SK-N-SH treated with all-trans-retinoic acid at 6 μM for 48 hours (cell line): ENCODE measurements at places on chromosomes 4 and X.

DNA sequence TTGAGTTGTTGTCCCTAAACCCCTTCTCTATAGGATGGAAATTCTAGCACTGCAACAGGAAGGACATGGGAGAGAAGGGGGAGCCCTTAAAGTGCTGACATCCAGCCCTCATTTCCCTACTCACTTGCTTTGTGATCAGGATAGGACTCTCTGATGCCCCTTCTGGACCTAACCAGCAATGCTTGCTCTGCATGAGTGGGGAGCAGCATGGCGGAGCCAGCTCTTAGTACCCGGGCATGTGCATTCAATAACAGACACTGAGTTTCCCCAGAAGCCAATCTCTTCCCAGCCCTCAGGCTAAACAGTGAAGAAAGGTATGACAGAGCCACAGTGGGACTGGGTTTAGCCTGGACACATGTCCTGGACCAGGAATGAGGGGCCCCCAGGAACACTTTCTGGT lies 14.0 kb downstream of the SOD3 start:
- peak; percentile 82 for ATAC-seq

DNA sequence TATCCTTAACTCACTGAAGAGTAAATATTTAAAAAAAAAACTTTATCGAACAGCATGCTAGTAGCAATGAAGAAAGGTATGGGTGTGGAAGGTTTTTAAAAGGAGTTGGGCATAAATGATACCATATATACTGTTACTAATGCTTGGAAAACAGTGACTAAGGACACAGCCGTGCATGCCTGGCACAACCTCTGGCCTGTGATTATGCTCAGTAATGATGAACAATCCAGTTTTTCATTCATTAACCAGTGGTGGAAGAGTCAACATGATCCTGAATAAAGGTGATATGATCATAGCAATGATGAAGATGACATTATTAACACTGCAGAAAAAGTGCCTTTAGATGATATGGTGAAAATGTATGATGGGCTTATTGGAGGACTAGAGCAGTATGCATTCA lies 43.9 kb upstream of the GPR50 start:
- ATAC-seq: no peak

GRCh38 chr4:788636-789297 lies 37.2 kb downstream of the CPLX1 start:
- ATAC-seq: no peak; the same call in 2 of the 3 replicates

GRCh38 chr4:113405874-113406722 lies 355.4 kb downstream of the CAMK2D start:
- ATAC-seq: no peak

DNA sequence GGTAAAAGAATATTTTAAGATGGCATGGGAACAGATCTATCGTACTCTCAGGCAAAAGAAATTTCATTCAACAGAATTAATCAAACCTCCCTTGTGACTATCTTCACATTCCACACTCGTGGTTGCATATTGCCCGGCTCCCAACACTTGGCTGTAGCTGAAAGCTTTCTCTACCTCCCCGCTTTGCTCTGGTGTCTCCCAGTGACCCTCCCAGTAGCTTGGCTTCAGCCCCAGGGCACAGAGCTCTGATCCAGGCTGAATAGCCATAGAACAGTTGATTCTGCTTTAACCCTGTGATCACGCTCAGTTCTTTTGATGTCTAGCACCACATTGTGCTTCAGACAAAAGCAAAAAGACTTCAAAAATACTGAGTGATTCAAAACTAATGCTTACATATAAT lies 24.6 kb downstream of the SLC7A11 start:
- no peak for ATAC-seq

DNA sequence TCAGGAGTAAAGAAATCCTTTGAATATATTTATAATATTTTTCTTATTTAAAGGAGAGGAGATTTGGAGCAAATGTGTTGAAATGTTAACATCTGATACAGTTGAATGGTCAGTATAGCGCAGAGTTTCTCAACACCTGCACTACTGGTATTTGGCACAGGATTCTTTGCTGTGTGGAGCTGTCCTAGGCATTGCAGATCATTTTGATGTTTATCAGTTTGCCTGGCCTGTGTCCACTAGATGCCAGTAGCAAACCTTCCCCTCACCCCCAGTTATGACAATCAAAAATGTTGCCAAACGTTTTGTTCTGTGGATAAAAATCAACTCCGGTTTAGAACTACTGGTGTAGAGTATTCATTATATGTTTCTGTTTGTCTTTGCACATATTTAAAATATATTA lies 765.3 kb upstream of the SLIT2 start:
- peak; percentile 61 for ATAC-seq

GRCh38 chrX:261167-261918 lies 19.8 kb upstream of the PLCXD1 start:
- ATAC-seq: no peak
